CD4-positive, alpha-beta T cell treated with Interferon alpha-2 for 1 hour (primary cell): ENCODE measurements at places on chromosomes 16 and 17.

DNA sequence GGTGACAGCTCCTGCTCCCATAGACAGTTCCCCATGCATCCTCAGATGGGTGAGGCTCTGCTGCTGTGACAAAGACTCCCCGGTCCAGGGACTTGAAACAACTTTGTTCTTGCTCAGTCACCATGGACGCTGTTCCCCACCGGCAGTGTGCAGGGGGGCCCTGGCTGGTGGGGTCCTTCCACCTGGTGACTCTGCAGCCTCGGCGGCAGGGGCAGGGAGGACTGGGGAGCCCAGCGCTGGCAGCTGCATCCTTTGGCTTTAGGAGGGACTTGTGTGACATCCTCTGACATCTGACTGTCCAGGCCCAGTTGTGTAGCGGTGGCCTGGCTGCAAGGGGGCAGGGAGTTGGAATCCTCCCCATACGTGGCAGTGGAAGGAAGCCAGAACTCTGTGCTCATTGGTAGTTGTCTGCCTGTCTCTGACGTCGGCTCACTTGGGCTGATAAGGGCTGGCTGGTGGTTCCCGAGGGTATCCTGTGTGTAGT, 107.3 kb downstream of the CMIP start:
- no peak for DNase-seq

- no peak for DNase-seq
These were observed 19.0 kb downstream of the ITGB4 start for GRCh38 chr17:75740215-75740614.

DNA sequence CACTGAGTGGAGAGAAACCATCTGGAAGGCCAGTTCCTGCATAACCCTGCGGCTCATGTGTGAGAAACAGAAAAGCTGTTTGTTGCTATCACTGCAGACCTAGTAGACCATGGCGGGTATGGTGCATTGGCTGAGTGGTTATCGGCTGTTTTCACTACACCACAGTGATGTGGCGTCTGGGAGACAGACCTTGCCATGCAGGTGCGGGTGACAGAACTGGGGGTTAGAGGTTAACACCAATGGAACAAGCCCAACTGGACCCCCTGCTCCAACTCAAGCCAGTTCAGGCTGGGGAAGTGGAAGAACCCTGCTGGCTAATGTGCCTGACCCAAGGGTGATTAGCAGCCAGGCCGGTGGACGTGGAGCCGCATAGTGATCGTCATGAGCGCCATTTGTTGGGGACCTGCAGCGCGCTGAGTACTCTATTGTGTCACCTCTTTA, 91.9 kb downstream of the IRF8 start:
- DNase-seq, result no peak

GRCh38 chr17:43349142-43349541, 49.7 kb upstream of the ARL4D start:
- no peak for DNase-seq

DNA sequence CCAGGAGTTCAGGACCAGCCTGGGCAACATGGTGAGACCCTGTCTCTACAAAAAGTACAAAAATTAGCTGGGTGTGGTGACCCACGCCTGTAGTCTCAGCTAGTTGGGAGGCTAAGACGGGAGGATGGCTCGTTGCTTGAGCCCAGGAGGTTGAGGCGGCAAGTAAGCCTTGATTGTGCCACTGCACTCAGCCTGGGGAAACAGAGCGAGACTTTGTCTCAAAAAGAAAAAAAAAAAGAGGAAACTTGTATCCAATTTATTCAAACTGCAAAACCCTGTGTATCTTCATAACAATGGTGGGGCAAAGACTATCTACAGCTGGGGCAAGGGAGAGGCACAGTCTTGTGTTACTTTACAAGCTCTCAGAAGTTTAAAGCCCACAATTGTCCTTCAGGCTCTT, 21.5 kb downstream of the GRB7 start:
- no peak for DNase-seq
